ENCODE measurements at places on chromosomes 7 and 10.

DNA sequence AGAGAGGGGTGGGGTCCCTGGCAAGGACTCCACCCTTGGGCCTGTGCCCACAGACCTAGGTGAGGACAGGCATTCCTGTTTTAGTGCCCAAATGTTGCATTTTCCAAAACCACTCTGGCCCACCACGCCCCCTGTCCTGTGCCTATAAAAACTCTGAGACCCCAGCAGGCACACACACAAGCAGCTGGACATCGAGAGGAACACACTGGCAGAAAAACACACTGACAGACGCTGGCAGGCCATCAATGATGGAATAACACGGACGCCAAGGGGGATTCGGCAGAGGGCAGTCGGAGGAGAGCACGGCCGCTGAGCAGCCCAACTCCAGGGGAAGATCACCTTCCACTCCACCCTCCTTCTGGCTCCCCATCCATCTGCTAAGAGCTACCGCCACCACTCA is 386.9 kb upstream of the AUTS2 start:
- DNase-seq, result no peak

DNA sequence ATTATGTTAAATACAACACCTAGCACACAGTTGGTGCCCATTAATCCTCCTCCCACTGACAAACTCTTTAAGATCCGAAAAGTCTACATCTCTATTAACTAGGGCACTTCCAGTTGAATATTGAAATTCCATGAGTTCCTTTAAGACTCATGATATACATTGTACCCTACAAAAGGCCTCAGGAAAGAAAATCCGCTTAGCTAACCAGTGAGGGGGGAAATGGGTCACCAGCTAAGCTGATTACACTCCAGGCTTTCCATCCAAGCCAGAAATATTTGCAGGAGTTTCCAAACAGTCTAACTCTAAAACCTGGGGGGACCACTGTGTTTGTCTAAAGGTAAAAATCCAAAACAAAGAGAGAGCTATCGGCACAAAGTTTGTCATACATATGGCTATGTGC is 1.3 kb upstream of the LRIT2 start:
- DNase-seq, result no peak

- DNase-seq, result no peak
Observed at GRCh38 chr7:50695026-50695425, 87.7 kb downstream of the GRB10 start.

- no peak for DNase-seq
Observed at GRCh38 chr10:128739930-128740329, 613.7 kb upstream of the MKI67 start.

DNA sequence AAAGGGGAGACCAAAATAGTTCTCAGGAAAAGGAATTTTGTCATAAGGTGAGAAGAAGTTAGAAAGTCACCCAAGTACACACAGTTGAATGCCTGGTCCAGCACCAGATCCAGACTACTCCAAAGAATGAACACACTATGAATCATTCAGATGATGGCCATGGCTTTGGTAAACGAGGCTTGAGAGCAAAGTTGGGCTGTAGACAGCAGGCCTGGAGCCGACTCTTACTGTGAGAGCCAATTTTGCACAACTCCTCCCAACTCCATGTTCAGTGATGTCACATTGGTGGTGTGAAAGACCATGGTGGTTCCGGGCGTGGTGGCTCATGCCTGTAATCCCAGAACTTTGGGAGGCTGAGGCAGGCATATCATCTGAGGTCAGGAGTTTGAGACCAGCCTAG is 131.6 kb downstream of the PKD1L1 start:
- no peak for DNase-seq

GRCh38 chr10:128297709-128298378 is 171.6 kb upstream of the MKI67 start:
- no peak for DNase-seq

DNA sequence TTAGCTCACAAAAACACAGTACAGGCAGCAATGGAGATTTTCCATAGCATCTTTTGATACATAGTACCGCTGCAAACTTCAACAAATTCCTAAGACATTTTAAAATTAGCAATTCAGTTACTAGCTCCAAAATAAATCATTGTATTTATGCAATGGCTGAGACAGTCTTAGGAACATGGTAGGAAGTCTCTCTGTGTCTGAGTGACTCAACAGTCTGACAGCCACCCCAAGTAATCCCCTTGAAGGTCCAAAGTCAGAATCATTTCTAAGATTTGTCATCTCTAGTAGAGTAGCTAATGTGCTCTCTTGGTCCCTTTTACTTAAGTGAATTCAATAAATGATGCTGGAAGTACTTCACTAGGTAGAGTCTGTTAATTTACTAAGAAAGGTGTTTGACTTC is 93.8 kb upstream of the NOBOX start:
- no peak for DNase-seq

GRCh38 chr7:88457320-88457719 is 150.6 kb upstream of the STEAP4 start:
- DNase-seq, result no peak

- no peak for DNase-seq
Observed at GRCh38 chr7:109391240-109391639, 821.6 kb downstream of the DNAJB9 start.

- no peak for DNase-seq
Observed at GRCh38 chr10:49176310-49177268, 11.6 kb downstream of the TMEM273 start.

- no peak for DNase-seq
Observed at GRCh38 chr10:132135053-132135872, 51.5 kb upstream of the DPYSL4 start.

- DNase-seq, result no peak
Observed at GRCh38 chr7:2583798-2584580, 25.2 kb downstream of the IQCE start.

DNA sequence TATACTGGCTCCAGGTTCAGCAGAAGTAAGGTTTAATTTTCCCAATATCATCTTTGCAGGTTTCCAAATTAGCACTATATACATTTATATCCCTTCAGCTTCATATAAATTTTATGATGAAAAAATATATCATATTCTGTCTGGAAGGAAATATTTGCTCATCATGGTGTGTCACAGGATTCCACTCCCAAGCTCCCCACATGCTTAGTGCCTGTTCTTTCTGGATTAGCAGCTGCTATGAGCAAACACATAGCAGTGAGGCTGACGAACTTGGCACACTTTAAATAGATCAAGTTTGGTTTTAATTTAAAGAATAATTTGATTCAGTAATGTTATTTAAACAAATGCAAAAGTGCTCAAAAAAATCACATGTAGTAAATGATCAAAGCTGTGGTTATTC is 251.9 kb downstream of the AGMO start:
- no peak for DNase-seq

DNA sequence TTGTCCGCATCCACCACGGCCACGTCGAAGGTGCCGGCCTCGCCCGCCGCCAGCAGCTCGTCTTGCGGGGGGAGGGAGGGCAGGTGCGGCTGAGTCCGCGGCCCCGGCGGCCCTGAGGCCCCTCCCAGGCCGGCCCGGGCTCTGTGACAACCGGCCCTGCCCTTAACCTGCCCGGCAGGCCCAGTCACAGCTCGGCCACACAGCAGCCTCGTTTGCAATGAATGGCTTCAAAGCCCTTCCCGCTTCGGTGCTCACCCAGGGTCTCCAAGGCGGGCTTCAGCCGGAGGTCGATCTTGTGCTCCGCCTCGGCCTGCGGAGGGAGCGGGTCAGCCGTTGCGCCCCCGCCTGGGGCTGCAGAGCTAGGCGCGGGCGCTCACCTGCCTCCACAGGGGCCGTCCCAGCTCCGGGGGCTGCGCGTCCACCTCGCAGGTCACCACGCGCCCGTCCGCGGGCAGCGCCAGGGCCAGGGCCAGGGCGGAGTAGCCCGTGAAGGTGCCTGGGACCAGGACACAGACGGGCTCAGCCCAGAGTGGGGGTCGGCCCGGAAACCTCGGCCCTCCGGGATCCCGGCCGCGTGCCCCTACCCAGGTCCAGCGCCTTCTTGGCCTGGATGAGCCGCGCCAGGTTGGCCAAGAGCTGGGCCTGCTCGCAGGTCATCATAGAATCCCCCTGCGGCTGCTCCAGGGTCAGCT is 928 bp downstream of the COMTD1 start:
- DNase-seq, result peak; percentile 27

DNA sequence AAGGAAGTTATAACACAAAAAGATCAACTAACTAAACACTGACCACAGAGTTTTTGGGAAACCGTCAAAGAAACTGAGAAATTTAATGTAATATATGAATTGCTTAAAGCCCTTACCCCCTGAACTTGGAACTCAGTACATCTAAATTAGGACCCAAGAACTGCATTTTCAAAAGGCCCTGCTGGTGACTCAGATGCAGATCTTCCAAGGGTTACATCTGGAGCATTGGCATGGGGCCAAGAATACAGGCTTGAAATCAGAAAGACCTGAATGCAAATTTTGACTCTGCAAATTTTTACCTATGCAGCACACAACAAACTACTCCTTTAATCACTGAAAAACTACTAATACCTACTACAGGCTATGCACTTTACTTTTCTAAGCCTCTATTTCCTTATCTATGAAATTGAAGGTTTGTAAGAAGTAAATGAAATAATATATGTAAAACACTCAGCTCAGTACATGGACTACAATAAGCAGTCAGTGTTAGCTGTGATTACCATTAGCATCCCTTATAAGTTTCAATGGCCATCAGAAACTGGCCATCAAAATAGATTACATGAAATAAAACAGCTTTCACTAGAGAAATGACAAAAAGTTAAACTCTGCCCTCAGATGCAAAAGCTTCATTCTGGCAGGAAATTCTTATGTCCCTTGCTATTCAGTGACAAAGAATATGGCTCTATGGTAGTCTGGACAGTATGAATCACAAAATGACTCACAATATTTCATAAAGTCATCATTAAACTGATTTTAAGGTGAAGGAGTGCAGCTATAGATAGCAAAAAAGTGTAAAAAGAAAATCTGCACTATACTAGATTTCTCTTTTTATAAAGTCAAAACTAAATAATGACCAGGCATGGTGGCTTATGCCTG is 43.6 kb downstream of the NSUN6 start:
- DNase-seq, result no peak

DNA sequence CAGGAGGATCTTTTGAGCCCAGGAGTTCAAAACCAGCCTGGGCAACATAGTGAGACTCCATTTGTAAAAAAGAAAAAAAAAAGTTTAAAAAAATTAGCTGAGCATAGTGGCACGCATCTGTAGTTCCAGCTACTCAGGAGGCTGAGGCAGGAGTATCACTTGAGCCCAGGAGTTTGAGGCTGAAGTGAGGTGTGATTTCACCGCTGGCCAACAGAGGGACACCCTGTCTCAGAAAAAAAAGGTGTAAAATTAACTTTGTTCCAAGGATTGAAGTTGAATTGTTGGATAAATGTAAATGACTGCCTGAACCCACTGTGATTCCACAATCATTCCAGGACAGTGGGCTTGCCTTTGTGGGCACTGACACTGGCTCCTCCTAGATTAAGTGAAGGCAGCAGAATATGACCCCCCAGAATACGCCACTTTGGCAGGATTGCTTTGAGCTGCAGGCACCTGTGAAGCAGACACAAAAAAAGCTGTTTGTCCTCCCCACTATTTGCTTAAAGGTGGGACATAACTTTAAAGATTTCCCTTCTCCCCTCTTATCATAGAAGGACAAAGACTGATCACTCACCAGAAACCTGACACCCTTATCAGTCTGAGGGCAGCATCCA is 57.2 kb upstream of the FOXI2 start:
- no peak for DNase-seq

GRCh38 chr10:122255509-122256301 is 15.4 kb upstream of the BTBD16 start:
- DNase-seq, result no peak

DNA sequence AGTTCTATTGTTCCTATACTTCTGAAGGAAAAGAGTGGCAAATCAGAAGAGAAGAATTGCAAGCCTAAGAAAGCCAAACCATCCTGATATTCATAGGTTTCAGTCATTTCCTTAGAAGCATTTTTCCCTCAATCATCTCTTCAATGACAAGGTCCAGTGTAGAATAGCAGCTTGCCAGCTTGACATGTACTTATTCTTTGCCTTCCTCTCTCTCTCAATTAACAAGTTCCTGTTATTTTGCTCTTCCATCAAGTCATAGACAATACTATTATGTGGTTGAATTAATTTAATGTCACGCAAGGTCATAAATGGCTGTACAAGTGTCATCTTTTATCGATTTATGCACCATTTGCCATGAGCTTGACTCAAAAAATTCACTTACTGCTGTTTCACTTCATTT is 216.3 kb upstream of the MBL2 start:
- DNase-seq, result no peak

DNA sequence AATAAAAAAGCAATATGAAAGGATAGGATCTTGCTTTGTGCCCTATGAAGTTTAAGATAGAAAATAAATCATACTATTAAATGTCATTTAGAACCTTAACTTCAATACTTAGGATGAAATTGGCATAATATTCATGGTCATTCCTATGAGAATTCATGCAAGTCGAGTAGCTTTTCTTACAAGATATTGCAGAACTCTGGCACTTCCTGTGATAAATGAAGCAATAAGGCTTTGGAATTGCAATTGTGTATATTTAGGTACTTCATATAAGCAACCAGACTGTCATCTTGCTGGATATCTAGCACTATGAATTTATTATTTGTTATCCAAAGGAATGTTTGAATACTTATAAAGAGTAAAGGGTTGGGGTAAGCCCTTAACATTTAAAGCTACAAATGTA is 116.5 kb downstream of the ZNF438 start:
- DNase-seq, result no peak

GRCh38 chr7:26279405-26279804 is 12.3 kb upstream of the SNX10 start:
- no peak for DNase-seq

- DNase-seq, result no peak
Observed at GRCh38 chr10:35299016-35299415, 37.3 kb upstream of the CCNY start.

DNA sequence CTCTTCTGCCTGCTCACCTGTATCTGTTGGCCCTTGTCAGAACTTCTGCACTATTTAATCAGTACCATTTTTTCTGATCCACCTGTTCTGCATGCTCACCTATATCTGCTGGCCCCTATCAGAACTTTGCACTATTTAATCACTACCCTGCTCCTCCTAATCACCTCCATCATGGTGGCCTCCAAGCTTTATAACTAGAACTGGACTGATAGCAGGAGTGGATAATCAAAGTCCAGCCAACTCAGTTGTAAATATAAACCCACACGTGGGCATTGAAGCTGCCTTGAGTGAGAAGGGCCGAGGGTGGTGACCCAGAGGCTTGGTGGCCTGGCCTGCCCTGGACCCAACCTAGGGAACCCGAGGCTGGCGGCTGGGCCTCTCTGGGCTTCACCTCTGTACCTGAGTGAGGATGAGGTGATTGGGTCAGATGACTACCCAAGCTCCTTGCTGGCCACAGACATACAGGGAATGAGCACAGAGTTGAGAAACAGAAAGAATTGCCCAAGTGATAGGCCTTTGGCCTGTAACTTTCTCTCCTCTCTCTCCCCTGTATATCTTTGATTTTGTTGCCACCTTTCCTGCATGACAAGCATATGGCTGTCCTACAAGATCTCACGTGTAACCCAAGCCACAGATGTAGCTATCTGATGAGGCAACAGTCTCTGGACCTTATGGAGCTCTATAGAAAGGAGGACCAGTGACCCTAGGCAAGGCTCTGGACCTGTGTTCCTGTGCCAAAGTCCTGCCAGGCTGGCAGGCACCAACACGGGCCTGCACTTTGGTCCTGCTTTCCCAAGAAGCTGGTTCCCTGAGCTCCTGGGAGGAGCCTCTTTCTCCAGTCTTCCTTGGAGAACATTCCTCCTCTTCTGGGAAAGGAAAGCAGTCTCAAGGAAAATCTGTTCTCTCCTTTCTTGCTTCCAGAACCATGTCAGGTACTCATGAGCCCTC is 23.4 kb upstream of the FAM3C start:
- no peak for DNase-seq
